ENCODE measurements at places on chromosomes 3 and 15. TPM values are rescaled to one million over a fixed set of nuclear protein-coding genes. Genes with fewer than 3 reads are reported as not detected.

The CPB1 gene
- not detected for total RNA-seq

GRCh38 chr3:28066020-28066419 is 175.4 kb upstream of the CMC1 start:
- H3K4me3 ChIP-seq: no peak overlapping the region
- no peaks in the 10 kb centered on the region for H3K4me1 ChIP-seq
- no peaks in the 10 kb centered on the region for H3K36me3 ChIP-seq
- H3K27me3 ChIP-seq: no peaks in the 10 kb centered on the region
- no peak overlapping the region for H3K27ac ChIP-seq
- no peak for DNase-seq

DNA sequence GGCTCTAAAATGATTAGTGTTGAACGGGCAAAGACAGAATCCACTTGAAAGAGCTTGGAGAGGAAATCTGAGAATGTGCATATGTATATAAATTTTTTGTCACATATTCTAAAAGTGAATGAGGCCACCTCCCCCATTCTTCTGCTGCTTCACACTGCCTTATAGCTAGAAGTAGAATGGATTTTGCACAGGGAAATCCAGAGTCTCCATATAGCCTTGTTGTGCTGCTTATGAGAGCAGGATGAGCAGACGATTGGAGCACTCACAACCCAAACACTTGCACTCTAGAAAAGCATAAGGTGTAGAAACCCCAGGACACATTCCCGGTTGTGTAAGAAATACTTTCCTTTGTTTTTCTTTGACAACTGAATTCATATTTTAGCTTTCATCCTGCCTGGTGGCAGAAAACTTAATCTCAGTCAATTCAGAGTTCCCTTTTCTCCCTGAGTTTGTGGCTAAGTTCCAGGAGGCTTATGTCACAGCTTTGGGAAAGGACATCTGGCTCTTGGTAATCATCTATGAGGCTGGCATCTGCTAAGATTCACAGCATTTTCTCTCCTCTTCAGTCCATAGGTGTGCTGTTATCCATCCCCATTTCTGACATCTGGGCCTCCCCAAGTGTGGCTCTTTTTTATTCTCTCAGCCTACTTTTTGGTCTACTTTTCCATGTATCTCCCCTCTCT is 188.4 kb upstream of the PFN2 start:
- H3K27ac ChIP-seq: no peak overlapping the region
- H3K4me1 ChIP-seq: no peaks in the 10 kb centered on the region
- H3K4me3 ChIP-seq: no peak overlapping the region
- no peaks in the 10 kb centered on the region for H3K36me3 ChIP-seq
- no peak for DNase-seq
- H3K27me3 ChIP-seq: no peaks in the 10 kb centered on the region

DNA sequence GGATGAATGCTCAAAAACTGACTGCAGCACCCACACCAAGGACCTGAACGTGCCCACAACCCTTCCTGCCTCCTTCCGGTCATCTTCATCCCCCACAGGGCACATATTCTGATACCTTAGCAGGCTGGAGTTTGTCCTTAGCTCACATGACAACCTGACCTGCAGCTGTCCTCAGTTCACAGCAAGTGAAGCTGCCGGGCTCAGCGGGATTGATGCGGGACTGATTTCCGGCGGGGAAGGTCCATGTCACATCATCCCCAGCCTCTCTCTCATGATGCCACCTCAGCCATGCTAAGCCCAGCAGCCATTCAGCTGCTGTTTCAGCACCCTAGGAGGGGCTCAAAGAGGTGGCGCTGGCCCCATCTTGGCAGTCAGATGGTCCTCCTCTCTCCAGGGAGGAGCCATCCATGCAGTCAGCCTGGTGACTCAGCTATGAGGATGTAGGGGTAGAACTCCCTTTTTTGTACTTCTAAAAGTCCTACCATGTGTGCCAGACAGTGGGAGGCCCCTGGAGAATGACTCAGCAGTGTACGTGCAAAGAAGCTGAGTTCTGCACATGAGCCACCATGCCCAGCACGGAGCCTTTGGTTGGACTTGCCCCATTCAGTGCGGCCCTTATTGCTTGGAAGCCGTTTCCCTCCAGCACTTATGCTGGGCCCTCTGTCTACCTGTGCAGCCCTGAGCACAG is 9.5 kb downstream of the CA12 start:
- no peak overlapping the region for H3K27ac ChIP-seq
- H3K36me3 ChIP-seq: no peaks in the 10 kb centered on the region
- no peaks in the 10 kb centered on the region for H3K27me3 ChIP-seq
- H3K4me3 ChIP-seq: no peak overlapping the region

The MITF gene
- 0.80 TPM for total RNA-seq

- H3K27ac ChIP-seq: no peak overlapping the region
- no peak overlapping the region for H3K4me3 ChIP-seq
- H3K27me3 ChIP-seq: no peaks in the 10 kb centered on the region
These were observed 20.1 kb downstream of the RFT1 start for GRCh38 chr3:53109891-53110771.

DNA sequence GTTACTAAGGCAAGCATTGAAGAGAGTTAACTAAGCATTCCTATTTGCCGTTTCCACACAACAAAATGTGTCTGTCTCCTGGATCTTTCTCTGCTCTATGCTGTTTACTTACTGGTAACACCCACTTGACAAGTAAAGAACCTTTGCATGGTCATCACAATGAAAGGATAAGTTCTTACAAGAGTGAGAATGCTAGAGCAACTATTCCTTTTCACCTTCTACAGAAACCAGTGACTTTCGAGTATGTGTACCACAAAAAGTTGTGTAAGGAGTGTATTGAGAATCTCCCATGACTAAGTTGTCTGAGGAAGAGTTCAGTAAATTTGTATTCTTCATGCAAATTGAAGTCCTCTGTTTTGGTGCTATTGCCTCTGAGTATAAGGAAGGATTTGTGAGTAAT is 10.8 kb downstream of the TIPARP start:
- H3K27me3 ChIP-seq: no peaks in the 10 kb centered on the region
- H3K36me3 ChIP-seq: peaks cover 5% of the 10 kb centered on the region
- no peak overlapping the region for H3K27ac ChIP-seq
- DNase-seq: no peak
- H3K4me1 ChIP-seq: peaks cover 99% of the 10 kb centered on the region
- no peak overlapping the region for H3K4me3 ChIP-seq

GRCh38 chr3:165555785-165556184 is 281.4 kb downstream of the BCHE start:
- DNase-seq: no peak
- H3K4me1 ChIP-seq: no peaks in the 10 kb centered on the region
- no peaks in the 10 kb centered on the region for H3K36me3 ChIP-seq

The CD80 gene
- total RNA-seq: 0.42 TPM

The SUSD5 gene
- not detected for total RNA-seq

GRCh38 chr15:40762919-40763800 is 708 bp upstream of the GCHFR start:
- H3K36me3 ChIP-seq: no peaks in the 10 kb centered on the region
- peak overlapping the region; percentile 64 for H3K27ac ChIP-seq
- H3K4me3 ChIP-seq: peak overlapping the region; percentile 81

GRCh38 chr15:91909574-91909973 is 56.1 kb downstream of the SLCO3A1 start:
- H3K4me3 ChIP-seq: no peak overlapping the region
- no peaks in the 10 kb centered on the region for H3K27me3 ChIP-seq
- no peak overlapping the region for H3K27ac ChIP-seq

The NPHP3 gene
- total RNA-seq: 68.0 TPM

GRCh38 chr3:14523792-14524191 is 16.4 kb downstream of the GRIP2 start:
- H3K36me3 ChIP-seq: no peaks in the 10 kb centered on the region
- no peak overlapping the region for H3K27ac ChIP-seq
- H3K4me3 ChIP-seq: no peak overlapping the region
- no peak for DNase-seq
- H3K27me3 ChIP-seq: no peaks in the 10 kb centered on the region

DNA sequence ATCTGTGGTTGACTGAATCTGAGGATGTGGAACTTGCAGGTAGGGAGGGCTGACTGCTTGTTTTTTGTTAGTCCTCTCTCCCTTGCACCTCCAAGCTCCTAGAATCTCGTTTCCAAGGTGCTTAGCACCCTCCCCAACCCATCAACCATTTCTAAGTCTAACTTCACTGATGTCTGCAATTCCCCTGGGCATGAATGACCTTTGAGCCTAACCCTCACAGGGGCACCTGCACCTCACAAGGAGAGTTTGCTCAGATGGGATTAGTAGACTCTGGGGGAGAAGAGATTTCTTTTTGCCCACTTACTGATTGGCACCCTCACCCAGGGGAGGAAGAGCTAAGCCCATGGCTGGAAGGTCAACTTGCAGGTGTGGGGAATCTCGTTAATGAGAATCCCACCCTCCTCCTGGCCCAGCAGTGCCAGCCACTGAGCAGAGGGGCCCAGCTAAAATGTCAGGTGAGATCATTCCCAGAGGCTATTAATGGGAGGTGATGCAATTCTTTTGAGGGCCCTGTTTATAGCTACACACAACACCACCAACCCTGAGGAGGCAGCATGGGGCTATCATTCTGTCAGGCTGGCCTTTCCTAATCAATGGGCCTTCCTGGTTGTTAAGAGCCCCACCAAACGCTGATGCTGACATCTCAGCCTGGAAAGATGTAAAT is 81.6 kb upstream of the HERC1 start:
- no peak overlapping the region for H3K4me3 ChIP-seq
- no peaks in the 10 kb centered on the region for H3K27me3 ChIP-seq
- no peak for DNase-seq
- H3K27ac ChIP-seq: no peak overlapping the region

The HEG1 gene
- total RNA-seq: 21.7 TPM

DNA sequence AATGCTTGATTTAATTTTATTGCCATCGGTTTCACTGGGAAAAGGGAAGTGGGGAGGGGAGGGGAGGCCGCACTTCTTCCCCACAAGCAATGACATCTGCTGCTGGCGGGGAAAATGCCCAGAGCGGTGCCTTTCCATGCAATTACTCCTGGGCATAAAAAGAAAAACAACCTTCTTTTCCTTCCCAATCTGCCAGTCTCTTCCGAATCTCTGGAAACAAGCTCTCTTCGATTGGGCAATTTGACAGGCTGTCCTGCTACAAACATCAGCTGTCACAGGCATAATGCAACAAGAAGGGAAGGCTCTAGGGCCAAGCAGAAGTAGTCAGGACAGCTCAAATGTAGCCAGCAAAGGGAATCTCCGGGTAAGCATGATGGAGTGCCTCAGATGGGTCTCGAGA is 93.4 kb upstream of the STRIT1 start:
- DNase-seq: no peak
- no peaks in the 10 kb centered on the region for H3K27me3 ChIP-seq
- H3K4me3 ChIP-seq: no peak overlapping the region
- H3K27ac ChIP-seq: no peak overlapping the region

GRCh38 chr3:31695280-31696008 is 162.7 kb downstream of the STT3B start:
- H3K4me3 ChIP-seq: no peak overlapping the region
- H3K27ac ChIP-seq: no peak overlapping the region
- no peaks in the 10 kb centered on the region for H3K36me3 ChIP-seq
- DNase-seq: peak; percentile 18
- no peaks in the 10 kb centered on the region for H3K27me3 ChIP-seq
- H3K4me1 ChIP-seq: no peaks in the 10 kb centered on the region

The GBE1 gene
- 9.6 TPM for total RNA-seq

DNA sequence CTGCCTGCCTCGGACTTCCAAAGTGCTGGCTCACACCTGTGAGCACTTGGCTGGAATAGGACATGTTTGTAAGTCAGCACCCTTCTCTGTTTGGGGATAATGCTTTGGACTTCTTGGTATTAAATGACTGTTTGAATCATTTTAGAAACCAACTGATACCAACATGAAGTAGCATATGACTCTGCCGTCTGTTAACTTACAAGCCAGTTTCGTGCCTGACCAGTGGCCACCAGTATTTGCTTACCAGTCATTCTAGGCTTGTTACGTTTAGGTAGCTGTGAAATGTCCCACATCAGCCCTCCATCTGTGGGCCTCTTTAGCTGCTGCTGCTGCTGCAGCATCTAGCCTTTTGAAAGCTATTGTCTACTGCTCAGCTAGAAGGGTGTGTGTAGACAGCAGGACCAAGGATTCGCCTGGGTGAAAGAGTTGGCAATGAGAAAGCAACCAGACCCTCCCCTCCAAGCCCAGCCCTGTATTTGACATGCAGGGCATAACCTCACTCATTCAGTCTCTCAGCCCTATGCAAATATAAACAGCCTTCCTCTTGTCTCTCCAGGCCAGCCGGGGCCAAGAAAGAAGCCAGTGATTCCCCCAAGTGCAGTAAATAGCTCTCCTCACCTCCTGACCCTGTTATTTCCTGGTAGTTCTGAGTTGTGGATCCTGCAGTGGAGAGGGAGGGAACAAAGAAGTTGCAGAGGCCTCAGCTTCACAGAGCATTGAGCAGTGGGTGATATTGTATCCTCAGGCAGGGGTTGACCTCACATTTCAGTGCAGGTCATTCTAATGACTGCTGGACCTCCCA is 51.0 kb downstream of the NKIRAS1 start:
- no peaks in the 10 kb centered on the region for H3K4me1 ChIP-seq
- no peaks in the 10 kb centered on the region for H3K27me3 ChIP-seq
- H3K27ac ChIP-seq: no peak overlapping the region
- DNase-seq: no peak
- H3K36me3 ChIP-seq: no peaks in the 10 kb centered on the region

DNA sequence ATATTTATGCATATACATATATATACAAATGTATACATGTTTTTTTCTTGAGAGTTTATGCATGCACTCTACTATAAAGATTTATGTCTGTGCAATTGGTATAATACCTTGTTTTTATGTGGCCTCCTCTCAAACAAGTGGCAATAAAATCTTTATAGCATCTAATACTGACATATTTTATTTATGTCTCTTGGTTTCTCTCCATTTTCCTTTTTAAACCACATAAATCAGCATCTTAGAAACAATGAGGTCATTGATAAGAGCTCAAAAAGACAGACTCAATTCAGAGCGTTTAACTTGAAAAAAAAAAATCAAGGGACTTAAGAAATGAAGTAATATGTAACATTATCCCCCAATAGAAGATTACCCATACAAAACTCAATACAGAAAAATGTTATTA is 1442.2 kb upstream of the ALCAM start:
- no peak overlapping the region for H3K27ac ChIP-seq
- no peaks in the 10 kb centered on the region for H3K4me1 ChIP-seq
- no peak for DNase-seq
- H3K27me3 ChIP-seq: no peaks in the 10 kb centered on the region
- no peaks in the 10 kb centered on the region for H3K36me3 ChIP-seq

The TGM5 gene
- not detected for total RNA-seq

GRCh38 chr3:168260859-168261258 is 165.1 kb upstream of the GOLIM4 start:
- H3K4me3 ChIP-seq: no peak overlapping the region
- no peak overlapping the region for H3K27ac ChIP-seq
- DNase-seq: no peak
- H3K4me1 ChIP-seq: no peaks in the 10 kb centered on the region
- H3K36me3 ChIP-seq: no peaks in the 10 kb centered on the region

The GP9 gene
- not detected for total RNA-seq

- no peaks in the 10 kb centered on the region for H3K36me3 ChIP-seq
- peak overlapping the region; percentile 30 for H3K4me3 ChIP-seq
- H3K27ac ChIP-seq: no peak overlapping the region
- H3K27me3 ChIP-seq: no peaks in the 10 kb centered on the region
These were observed 23.5 kb upstream of the TSC22D2 start for GRCh38 chr3:150384296-150385212.

Measured in CD4-positive, alpha-beta memory T cell (primary cell).